Activated naive CD4-positive, alpha-beta T cell treated with anti-CD3 and anti-CD28 coated beads, Interleukin-2, amount 50 U/mL, for 16 hours (primary cell): ENCODE measurements at places on chromosomes 13 and 19.

DNA sequence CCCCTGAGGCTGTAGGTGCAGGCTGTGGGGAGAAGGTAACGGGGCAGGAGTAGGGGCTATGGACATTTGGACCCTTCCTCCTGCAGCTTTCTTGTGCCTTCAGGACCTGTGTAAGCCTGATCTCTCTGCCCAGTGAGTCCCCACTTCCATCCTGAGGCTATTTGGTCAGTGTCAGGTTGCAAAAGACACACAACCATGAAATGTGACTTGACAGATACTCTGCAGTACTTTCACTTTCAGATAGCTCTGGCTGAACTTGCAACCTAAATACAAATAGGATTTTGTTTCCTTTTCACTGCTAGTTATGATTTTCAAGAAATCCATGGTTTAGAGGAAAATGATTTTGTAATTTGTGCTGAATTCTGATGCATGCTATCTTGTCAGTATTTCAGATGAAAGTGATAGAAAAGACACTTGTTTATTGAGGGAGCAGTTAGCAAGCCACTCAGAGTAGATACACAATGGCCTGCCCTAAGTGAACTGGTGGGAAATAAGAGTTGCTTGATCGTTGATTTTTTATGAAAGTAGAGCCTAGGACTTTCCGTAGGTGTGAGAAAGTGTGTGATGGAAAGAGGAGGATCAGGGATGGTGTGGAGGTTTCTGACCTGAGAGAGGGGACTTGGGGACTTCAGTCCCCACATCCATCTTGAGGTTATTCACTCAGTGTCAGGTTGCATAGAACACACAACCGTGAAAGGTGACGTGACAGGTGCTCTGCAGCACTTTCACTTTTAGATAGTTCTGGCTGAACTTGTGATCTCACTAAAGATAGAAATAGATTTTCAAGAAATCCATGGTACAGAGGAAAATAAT is 18.1 kb upstream of the EID2 start:
- DNase-seq, result no peak

DNA sequence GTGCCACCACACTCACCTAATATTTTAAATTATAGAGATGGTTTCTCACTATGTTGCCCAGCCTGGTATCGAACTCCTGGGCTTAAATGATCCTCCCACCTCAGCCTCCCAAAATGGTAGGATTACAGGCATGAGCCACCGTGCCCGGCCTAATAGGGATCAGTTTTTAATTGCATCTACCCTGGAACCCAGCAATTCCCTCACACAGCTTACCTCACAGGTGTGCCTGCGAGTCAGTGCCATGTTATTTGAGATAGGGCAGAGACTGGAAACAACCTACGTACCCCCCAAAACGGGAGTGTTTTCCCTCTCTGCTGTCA is 14.3 kb downstream of the MAP2K2 start:
- no peak for DNase-seq

- DNase-seq, result peak; percentile 76
Measured at GRCh38 chr19:56252699-56253422, 19.7 kb upstream of the EDDM13 start.

DNA sequence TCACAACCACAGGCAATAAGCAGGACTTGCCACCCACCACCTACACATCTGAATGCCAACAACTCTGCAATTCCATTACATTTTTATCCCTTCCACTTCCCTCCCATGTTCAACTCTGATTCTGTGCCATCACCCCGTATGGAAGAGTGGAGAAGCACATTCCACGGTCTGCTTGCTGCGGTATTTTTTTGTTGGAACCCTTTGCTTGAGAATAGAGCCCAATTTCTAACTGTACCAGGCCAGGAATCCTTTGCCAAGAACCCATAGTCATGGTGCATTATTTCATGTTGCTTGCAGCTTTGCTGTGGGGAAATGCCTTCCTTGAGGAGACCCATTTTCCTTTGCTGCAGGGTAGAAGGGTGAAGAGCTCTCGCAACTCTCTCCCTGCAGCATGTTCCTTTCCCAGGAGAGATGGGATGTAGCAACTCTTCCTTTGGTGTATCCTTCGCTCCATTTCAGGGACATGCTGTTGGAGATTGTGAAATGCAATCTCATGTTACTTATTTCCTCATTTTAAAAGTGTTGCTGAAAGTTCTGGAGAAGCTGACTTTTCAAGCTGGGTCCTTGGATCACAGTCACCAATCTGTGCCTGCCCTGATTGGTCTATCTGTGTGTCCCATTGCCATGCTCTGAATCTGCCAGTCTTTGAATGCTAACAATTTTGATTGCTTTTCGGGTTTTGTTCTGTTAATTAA is 69.8 kb upstream of the STARD13 start:
- no peak for DNase-seq

DNA sequence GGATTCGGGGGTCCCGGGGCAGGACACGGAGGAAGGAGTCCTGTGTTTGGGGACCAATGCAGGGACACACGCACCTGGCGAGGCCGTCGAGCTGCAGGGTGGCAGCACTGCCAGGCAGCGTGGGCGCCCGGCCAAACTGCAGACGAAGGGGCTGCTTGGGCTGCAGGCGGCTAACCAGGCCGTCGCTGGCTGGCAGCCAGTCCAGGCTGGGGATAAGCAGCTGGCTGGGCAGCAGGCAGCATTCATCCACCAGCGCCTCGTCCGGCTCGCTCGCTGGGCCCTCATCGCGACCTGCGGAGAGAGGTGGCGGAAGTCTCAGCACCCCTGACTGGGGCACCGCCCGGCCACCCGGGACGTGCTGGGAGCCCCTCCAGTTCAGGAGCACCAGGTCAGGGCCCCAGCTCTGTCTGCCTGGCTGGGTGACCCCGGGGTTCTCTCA is 11.5 kb downstream of the CFD start:
- DNase-seq, result no peak

- DNase-seq, result no peak
Measured at GRCh38 chr19:11264452-11265176, 2.3 kb upstream of the DOCK6 start.

- no peak for DNase-seq
Measured at GRCh38 chr13:69418319-69418718, 689.3 kb upstream of the ATXN8OS start.

GRCh38 chr19:10784257-10784656 is 51.8 kb downstream of the TMED1 start:
- DNase-seq, result no peak

DNA sequence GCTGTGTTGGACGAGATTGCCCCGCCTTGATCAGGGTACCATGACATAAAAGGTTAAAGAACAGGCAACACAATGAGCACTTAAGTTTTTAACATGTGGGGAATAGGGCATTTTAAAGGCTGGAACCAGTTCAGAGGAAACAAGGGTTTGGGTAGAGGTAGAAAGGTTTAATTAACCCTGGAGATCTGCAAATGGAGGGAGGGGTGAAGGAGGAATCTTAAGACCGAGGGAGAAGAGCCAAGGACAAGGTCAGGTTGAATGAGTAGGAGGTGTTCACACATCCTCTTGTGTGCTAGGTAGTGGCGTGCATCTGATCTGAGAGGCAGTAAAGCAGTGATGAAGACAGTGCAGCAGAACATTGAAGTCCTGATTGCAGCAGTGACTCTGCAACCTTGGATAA is 28.5 kb downstream of the SKA3 start:
- DNase-seq, result no peak

DNA sequence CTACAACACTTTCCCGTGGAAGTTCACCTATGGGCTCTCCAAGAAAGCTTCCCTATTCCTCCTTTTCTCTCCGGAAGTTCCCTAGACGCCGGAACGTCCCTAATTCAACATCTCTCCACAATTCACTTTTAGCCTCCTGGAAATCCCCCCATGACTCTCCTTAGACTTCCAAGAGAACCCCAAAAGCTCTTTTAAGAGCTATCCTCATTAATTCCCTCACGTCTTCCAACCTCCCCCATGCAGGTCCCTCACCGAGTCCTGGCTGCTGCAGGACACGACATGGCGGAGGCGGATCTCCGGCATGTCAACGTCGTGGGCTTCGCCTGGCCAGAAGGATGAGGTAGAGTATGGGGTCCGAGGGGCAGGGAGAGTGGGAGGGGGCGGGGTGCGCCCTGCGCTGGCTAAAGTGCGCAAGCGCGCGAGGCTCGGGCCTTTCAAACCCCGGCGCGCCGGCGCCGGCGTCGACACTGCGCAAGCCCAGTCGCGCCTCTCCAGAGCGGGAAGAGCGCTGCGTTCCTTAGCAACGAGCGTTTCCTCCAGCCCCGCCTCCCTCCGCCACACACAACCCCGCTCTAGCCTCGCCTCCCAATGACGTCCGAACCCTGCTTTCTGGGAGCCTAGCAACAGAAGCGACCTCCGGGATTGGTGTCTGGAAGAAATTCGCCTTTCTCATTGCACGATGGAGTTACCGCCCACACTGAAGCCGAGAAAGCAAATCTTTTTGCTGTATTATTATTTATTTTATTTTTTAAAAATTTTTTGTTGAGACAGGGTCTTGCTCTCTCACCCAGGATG is at the start of the genes PINLYP and XRCC1:
Gene PINLYP (plus strand): TSS at position 646 of the 795 bp plus-strand sequence. CDS start 1,391 bp downstream, outside the sequence.
Gene XRCC1 (minus strand): TSS at position 372 of the 795 bp plus-strand sequence. CDS start 69 bp downstream, at position 303.
- peak; percentile 96 for DNase-seq

DNA sequence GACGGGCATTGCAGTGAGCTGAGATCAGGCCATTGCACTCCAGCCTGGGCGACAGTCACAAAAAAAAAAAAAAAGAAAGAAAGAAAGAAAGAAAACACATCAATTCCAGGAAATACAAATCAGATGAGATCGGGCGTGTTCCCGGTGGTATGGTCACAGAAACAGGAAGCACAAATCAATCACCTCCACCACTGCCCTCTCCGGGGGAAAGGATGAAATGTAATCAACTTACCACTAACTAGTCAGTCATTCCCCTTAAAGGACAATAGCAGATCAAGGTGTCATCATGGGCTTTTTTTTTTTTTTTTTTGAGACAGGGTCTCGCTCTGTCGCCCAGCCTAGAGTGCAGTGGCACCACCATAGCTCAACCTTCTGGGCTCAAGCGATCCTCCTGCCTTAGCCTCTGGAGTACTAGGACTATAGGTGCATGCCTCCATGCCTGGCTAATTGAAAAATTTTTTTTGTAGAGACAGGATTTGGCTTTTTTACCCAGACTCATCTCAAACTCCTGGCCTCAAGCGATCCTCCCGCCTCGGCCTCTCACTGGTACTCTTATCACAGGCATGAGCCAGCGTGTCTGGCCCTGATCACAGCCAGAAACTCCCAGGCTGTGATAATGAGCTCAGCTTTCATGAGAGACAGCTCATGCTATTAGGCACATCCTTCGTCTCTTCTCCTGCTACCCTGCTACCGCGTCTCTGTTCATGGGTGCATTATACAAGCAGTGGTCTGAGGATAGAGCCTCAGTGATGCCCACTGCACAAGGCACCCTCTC is 6.8 kb upstream of the DPRX start:
- no peak for DNase-seq

DNA sequence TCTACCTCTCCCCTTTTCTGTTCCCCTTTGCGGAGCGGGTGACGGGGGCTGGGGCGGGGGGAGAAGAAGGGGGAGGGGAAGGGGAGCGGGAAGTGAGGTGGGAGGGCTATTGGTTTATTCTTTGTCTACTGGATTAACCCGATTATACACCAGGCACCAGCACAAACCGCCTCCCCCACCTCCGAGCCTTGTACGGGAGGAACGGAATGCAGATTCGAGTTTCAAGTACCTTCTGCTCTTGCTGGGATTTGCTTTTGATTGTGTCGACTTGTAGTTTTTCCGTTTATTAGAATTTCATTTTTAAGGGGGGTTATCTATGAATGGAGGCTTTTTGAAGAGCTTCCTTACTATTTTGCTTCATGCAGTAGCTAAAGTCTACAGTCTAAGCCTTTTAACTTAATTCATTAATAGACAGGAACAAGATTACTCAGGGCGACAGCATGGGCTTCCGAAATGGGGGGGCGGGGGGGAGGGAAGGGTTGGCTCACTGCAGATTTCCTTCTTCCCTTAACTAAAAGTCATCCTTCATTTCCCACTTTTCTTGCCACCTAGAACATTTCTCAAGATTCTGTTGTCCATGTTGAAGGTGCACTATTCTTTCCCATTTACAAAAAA is 937 bp upstream of the SPRY2 start:
- DNase-seq, result no peak

- DNase-seq, result no peak
Measured at GRCh38 chr19:11361037-11361770, 6.0 kb downstream of the PLPPR2 start.

DNA sequence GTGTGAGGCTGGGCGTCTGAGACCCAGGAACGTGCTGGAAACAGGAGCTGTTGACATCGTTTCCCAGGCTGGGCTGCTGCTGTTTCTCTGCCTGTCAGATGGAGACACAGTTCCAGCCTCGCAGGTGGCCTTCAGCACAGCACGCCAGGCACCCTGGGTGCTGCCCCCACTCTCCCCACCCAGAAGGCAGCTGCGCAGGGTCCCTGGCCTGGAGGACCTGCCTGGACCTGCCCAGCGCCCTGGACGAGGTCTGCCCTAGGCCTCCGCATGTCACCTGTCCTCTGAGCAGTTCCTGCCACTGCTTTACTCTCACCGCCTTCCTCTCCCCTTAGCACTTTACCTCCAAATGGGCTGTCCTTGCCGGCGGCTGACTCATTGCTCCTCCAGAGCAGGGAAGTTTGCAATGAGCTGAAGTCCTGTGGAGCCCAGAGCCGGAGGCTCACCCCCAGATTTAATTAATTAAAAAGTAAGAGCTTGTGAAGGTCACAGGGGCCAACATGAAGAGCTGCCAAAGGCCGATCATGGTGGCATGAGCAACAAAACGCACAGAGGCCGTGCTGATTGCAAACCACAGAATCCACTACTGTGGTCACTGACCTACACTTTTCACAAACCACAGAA is 32.2 kb downstream of the C13orf46 start:
- no peak for DNase-seq

DNA sequence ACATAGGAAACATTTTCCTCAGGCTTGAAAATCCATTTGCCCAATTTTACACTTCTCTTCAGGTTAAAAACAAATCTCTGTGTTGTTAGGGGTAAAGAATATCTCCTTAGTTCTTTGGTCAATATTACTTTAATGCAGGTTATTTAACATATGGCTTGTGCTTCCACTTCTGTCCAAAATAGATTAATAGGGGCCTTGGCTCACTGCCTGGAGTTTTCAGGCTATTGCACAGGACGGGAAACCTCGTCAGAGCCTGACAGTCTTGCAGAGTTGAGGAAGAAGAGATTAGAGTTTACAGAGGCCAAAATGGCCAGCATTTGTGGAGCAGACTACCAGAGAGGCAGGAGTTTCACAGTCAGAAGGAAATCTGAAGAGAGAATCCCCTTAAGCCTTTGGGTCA is 863.9 kb upstream of the GPC6 start:
- DNase-seq, result no peak

- no peak for DNase-seq
Measured at GRCh38 chr13:34805347-34805746, 136.7 kb upstream of the NBEA start.
